ENCODE measurements at places on chromosomes 13 and 19.

DNA sequence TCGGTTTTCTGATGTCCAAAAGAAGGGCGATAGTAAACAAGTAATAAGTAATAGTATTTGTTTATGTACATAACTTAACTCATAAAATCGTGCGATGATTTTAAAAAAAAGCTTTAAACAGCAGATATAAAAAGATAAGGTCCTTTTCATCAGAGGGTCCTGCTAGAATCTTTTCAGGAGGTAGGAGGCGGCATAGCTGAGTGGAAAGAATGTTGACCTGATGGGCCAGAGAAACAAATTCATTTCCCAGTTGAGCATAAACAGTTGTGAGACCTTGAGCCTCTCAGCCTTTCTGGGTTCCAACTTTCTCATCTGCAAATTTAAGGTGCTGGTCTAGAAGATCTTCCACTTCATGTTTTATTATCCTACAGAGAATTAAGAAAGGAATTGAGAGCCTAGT is 173.5 kb downstream of the LACC1 start:
- no peak for DNase-seq

DNA sequence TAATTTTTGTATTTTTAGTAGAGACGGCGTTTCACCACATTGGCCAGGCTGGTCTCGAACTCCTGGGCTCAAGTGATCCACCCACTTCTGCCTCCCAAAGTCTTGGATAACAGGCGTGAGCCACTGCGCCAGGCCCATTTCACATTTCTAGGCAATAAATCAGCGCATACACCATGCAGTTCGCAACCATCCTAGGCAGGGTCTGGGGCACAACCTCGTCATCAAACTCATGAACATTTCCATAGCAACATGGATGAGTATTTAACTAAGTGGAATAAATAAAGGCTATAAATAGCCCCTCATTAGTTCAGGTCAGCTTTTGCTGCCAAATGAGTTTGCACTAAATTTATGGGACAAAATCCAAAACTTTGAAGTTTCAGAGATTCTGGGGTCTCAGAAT is 8.2 kb downstream of the MEIS3 start:
- DNase-seq: no peak

- peak; percentile 69 for DNase-seq
Observed at GRCh38 chr19:46718157-46718933, 1.4 kb upstream of the PRKD2 start.

DNA sequence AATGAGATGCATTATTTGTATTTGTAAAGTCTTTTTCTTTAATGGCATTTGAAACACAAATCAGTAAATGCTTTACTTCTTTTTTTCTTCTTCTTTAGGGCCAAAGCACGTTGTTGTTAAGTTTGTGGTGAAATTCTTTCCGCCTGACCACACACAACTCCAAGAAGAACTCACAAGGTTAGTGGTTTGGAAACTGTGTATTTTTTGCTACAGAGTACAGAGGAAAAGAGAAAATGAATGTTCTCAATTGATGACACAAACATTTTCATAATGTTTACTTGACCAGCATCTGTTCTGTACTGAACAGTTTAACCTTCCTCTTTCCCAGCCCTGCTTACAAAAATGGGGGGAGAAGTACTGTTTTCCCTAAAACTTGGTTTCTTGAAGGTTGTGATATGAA is 190.9 kb upstream of the RNF113B start:
- no peak for DNase-seq

DNA sequence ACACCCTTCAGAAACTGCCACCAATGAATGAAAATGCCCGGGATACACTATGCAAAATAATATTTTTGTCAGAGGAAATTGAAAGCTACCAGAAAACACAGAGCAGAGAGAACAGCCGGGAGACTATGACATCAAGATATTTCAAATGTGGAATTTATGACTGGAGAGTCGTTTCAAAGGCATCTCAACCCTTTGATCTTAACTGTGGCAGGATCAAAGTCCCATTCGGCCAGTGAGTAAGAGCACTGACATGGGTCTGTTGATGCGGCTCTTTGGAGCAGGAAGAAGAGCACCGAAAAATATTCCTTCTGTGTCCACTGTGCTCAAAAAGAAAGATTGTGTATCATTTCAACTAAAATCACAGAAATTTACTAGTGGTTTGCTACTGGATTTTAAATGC is 201.9 kb downstream of the RFC3 start:
- DNase-seq: no peak

- no peak for DNase-seq
Observed at GRCh38 chr19:43880483-43880882, 53.4 kb downstream of the ZNF283 start.

GRCh38 chr19:6056801-6057650 is 53.3 kb downstream of the RFX2 start:
- DNase-seq: no peak

GRCh38 chr13:27969082-27969865 is at the start of gene CDX2:
Gene CDX2 (minus strand): TSS chr13:27969315. CDS start chr13:27969006, 309 bp downstream.
- no peak for DNase-seq

GRCh38 chr13:94880463-94880862 is 168.1 kb upstream of the SOX21 start:
- no peak for DNase-seq

- DNase-seq: peak; percentile 64
Observed at GRCh38 chr19:38049105-38049649, 142.2 kb downstream of the SIPA1L3 start.

GRCh38 chr19:31338069-31338776 is 11.0 kb downstream of the TSHZ3 start:
- no peak for DNase-seq

GRCh38 chr19:35522745-35523327 is 5.3 kb downstream of the SBSN start:
- DNase-seq: no peak

DNA sequence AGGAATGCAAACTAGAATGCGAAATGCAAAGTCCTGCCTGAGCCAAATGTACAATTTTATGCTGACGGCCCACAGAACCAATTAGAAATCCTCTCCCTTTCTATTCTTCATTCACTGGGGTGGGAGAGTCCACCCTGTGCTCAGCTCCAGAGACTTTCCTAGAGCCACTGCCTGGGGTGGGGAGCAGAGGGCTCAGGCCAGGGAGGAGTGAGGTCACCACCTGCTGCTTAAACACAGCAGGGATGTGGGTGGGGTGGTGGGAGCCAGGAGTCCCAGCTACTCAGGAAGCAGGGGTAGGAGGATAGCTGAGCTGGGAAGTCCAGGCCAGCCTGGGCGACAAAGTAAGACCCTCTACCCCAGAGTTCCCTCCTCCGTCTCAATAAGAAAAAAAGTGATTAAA is 26.9 kb upstream of the ZNF83 start:
- no peak for DNase-seq

- no peak for DNase-seq
Observed at GRCh38 chr19:27774337-27774736, 1438.6 kb downstream of the UQCRFS1 start.

GRCh38 chr13:39676315-39676876 is 20.9 kb downstream of the COG6 start:
- DNase-seq: no peak

GRCh38 chr19:30085394-30085793 is 143.4 kb downstream of the URI1 start:
- no peak for DNase-seq

Measured in T-helper 2 cell treated with Interferon-gamma antibody and Interleukin-4, amounts not matched to agents 5 μg/mL and 100 μg/mL, for 36 hours (primary cell).